ENCODE measurements at places on chromosomes 6 and 20.

GRCh38 chr6:128491610-128492206 is 28.7 kb downstream of the PTPRK start:
- peak; percentile 92 for DNase-seq

GRCh38 chr20:54237116-54237943 is 29.4 kb downstream of the PFDN4 start:
- DNase-seq: no peak

GRCh38 chr20:8406391-8406790 is 274.3 kb downstream of the PLCB1 start:
- DNase-seq: no peak

GRCh38 chr6:109527989-109528388 is 45.0 kb upstream of the ZBTB24 start:
- DNase-seq: peak; percentile 36

DNA sequence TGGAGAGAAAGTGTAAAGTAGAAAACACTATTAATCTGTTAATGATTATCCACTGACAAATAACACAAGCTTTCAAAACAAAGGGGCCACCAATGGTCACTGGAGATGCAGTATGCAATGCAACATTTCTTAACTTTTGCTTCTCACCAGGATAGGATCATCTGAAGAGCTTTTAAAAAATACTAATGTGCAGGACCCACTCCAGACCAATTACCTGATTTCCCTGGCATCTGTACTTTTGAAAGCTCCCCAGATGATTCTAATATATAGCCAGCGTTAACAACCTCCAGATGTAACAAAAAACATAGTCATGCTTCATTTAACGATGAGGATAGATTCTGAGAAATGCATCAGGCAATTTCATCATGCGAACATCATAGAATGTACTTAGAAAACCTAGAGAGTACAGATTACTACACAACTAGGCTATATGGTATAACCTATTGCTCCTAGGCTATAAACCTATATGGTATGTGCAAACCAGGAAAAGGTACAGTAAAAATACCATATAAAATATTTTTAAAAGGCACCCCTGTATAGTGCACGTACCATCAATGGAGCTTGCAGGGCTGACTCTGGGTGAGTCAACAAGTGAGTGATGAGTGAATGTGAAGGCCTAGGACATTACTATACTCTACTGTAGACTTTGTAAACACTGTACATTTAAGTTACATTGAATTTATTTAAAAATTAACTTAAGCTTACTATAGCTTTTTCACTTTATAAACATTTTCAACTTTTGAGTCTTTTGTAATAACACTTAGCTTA is 69.2 kb downstream of the ATG5 start:
- peak; percentile 82 for DNase-seq

DNA sequence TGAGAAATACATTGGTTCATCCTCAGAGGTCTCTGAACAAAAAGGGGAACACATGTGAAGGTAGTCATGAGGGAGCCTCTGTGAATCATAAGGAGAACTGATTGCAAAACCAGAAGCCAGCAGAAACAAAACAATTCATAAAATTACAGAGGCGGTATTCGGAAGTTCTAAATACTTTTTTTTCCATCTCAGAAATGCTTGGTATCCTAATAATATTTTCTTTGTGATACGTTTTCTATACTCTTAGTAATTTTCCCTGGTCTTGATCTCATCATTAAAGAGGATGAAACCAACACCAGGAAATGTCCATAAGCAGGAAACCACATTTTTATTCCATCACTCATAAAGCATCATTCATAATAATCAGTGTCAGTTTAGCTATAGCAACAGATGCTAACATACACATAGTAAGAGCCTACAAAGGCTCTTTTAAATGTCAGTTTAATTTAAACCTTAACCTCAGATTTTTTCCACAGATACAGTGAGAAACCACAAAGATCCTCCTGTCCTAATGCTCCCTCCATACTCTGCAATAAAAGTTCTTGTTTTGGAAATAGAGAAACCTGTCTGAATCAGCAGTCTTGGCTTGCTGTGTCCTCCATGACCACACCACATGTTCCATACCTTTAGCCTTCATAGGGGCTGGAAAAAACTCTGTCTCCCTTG is 29.2 kb downstream of the SGK1 start:
- peak; percentile 94 for DNase-seq

DNA sequence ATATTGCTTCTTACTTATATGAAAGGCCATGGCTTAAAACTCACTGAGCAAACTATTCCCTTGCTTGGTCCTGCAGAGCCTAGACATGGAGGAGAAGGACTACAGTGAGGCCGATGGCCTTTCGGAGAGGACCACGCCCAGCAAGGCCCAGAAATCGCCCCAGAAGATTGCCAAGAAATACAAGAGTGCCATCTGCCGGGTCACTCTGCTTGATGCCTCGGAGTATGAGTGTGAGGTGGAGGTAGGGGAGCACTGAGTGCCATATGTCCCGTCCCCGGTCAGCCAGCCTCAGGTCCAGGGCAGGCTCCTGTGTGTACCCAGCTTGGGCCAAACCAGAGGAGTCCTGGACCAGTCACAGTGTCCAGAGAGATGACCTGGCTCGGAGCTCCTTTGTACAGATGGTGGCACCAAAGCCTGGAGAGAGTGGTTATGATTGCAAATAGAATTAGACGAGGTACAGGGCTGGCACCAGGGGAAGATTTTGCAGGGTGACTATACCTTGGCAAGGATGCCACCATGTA is 21.0 kb downstream of the EPB41L1 start:
- no peak for DNase-seq

DNA sequence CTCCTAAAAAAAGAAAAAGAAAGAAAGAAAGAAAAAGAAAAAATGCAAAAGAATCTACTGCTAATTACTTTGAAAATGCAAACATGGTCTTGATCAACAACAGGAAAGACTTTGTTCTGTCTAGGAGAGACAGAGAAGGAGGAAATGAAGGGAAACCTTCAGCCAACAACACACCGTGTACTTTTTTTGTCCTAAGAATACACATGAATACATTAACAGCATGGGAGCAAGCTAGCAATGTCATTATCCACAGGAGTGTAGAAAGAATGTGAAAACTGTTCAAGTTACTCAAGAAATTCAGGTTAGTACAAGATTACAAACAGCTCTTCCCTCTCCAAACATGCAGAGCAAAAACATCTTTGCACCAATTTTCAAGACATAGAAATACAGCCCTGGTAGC is 326.3 kb downstream of the UBE3D start:
- no peak for DNase-seq

DNA sequence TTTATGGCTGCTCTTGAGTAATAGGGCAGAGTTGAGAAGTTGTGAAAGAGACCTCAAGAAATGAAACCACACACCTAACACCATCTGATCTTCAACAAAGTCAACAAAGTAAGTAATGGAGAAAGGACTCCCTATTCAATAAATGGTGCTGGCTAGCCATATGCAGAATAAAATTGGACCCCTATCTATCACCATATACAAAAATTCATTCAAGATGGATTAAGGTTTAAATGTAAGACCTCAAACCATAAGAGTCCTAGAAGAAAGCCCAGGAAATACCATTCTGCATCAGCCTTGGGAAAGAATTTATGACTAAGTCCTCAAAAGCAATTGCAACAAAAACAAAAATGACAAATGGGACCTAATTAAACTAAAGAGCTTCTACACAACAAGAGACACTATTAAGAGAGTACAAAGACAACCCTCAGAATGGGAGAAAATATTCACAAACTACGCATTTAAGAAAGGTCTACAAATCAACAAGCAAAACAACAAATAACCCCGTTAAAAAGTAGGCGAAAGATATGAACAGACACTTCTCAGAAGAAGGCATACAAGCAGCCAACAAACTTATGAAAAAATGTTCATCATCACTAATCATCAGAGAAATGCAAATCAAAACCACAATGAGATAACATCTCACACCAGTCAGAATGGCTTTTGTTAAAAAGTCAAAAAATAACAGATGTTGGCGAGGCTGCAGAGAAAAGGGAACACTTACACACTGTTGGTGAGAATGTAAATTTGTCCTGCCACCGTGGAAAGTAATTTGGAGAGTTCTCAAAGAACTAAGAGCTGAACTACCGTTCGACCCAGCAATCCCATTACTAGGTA is 4.0 kb downstream of the MAP3K5 start:
- DNase-seq: peak; percentile 90

GRCh38 chr6:104959026-104959858 is 2.3 kb downstream of the LIN28B start:
- DNase-seq: no peak

DNA sequence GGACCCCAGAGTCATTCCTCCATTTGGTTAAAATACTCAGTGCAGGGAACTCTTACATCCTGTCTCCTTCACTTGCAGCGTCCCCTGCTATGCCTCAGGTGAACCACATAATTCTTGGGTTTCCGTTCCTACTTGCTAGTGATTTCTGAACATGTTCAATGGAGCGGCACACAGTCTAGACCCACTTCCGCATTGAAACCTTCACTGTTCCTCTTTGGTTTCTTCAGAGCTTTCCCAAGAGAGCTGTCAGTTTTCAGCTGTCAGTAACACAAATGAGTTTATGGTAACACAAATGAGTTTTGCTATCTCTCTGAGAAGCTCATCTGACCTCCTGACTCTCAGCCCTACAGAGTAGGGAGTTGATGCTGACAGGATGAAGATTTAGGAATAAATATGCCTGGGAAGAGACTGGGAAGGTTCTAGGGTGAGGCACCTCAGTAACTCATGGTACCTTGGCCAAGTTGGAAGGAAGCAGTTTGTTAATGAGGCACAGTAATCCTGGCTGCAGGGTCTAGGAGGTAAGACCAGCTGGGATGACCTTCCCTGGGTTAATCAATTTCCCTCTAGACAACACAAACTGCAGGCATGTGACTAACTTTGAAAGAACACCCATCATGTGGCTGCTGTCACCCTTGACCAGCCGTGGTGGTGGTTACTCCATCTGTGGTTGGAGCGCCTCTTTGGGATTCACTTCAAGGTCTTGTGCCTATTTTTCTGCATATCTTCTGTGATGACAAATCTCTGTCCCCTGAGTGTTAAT is 5.4 kb downstream of the SYS1 start:
- DNase-seq: no peak

DNA sequence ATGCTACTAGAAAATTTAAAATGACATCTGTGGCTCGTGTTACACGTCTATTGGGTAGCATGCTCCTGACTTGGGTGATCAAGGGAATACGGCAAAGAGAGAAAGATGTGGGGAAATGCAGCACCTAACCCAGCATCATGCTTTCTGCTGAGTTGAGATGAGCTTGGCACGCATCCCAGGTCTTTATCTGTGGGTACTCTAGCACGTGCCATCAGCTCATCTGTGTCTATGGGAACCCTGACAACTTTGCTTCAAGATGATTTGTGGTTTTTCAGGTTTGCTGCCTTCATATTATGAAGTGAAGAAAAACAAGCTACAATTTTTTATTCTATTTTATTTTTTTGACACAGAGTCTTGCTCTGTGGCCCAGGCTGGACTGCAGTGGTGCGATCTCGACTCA is 21.0 kb downstream of the RNASET2 start:
- no peak for DNase-seq

DNA sequence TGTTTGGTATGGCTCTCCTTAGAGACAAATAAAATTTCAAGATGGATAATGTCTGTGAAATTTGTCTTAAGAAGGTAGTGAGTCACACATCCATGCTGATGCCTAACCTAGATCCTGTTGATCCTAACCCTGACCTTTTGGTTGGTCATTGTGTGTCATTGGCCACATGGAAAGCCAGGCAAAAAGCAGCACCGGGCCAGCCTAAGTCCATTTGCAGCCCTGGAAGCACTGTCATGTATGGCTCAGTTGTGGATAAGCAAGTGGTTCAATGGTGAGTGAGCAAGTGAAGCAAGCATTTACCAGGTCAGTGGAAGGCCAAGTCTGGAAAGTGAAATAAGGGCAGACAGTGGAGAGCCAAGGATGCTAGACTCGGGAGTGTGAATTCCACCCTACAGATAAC is 12.1 kb upstream of the XRN2 start:
- peak; percentile 86 for DNase-seq

GRCh38 chr20:41544472-41544871 is 73.7 kb downstream of the CHD6 start:
- DNase-seq: no peak

DNA sequence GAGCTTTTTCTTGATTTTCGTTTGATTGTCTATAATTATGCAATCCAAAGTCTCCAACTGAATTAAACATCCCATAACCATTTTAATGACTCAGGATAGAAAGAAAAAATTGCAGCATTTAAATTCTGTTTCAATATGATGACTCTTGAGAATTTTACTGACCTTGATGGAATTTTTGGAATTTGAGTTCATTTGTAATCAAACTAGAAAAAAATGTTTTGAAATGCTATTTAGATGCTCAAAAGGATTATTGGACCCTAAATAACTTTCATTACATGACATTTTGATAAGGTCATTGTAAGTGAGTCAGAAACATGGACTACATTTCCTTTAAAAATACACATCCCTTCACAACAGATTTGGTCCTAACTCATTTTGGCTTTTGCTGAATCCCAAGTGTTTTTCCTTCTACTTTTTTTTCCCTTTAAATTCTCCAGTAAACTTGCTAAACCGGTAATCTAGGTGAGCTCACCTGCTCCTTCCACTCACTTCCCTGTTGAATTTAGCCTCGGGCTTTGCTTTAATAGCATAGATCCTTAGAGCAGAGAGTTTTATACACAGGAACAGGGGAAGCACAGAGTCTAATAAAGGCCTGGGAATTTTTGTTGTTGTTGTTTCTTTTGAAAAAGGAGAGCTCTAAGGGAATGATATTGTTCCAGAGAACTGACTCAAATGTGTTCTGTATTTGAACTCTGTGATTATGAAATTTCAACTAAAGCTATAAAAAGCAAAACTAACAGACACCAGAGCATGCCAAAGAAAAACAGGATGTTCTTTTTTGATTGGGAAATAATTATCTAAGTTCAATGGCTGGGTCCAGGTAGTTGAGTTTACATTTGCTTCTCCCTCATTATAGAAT is 1088.2 kb upstream of the CITED2 start:
- DNase-seq: peak; percentile 88

DNA sequence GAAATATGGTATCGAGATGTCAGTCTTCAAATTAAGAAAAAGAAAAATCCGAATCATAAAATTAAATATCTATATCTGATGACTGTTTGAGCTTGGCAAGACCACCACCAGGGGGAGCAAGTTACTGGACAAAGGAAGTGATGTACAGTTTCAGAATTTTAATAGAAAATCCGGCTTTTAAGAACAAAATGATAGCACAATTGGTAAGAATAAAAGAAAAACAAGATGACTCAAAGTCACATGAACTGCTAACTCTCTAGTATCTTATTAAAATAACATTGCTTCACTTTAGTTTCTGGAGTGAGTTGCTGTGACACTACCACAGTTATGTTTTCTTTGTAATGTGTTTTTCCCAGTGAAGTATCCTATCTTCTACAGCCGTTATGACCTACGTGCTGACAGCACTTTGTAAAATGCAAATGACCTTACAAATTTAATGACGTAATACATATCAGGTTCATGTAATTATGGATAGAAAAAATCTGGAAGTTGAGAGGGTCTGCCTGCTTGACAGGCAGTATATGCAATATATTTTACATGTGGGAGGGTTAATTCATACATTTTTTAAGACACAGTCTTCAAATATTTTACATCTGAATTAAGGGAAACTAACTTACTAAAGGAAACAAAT is 405.3 kb upstream of the HS3ST5 start:
- DNase-seq: peak; percentile 68

- no peak for DNase-seq
Observed at GRCh38 chr20:32906200-32906599, 47.5 kb downstream of the EFCAB8 start.

Measured in fibroblast of mammary gland (primary cell).